Stimulated activated CD4-positive, alpha-beta T cell treated with anti-CD3 and anti-CD28 coated beads, Interleukin-2, amount 100 ng/mL, for 24 hours (primary cell): ENCODE measurements at places on chromosomes 1 and 21.

DNA sequence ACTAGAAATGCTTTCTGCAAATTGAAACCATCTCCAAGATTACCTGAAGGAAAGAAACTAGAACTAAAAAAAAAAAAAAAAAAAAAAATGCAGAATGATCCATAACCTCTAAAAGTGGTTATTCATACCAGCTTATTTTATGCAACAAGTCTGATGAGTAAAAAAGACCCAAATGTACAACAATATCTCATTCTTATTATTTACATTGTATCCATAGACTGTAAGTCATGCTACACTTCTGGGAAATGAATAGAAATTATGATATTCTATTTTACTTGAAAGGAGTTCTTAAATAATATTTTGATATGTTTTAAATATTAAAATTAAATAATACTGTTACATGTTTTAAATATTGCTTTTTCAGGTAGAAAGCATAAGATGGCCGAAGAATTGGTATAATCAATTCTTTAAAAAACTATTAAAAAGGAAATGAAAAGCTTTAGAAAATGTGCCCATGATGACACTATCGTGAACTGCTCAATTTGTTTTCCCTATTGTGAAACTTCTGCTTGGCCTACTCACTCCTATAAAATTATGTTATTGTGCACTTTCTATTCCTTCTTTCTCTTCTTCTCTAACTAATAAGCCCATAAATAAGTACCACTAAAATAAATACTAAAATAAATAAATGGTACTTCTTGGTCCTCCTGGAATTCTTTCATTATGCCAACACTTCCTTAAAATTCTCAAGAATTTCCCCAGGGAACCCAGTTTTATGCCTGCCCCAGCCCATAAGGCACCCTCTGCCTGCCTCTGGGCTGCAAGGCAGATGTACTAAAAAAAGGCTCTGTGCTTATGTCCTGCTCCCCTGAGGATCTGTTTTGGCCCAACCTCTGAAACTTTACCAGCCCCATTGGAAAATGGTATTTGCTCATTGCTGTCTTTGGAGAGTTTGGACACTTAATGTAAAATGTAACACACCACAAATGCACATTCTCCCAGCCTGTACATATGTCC lies 18.1 kb downstream of the SAMSN1 start:
- no peak for DNase-seq

GRCh38 chr1:207822602-207823451 lies 71.0 kb downstream of the CD46 start:
- DNase-seq, result peak; percentile 72

GRCh38 chr21:39400173-39400572 lies 45.4 kb downstream of the LCA5L start:
- DNase-seq, result no peak

DNA sequence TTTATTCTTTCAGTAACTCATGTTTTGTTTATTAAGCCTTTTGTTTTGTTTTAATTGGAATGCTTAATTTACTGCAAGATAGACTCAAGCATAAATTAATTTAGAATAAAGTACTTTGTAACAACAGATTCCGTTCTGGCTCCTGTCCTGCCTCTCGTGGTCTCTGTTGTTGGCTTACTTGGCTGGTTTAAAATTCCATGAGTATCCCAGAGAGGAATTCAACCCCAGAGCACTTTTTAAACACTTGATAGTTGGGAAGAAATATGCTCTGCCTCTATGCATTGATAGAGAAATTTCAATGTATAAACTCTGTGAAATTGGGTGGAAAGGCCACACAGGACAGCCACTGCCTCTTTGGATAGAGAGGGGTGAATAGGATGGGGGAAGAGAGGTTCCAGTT lies 89.7 kb downstream of the ATP5PO start:
- DNase-seq, result no peak

DNA sequence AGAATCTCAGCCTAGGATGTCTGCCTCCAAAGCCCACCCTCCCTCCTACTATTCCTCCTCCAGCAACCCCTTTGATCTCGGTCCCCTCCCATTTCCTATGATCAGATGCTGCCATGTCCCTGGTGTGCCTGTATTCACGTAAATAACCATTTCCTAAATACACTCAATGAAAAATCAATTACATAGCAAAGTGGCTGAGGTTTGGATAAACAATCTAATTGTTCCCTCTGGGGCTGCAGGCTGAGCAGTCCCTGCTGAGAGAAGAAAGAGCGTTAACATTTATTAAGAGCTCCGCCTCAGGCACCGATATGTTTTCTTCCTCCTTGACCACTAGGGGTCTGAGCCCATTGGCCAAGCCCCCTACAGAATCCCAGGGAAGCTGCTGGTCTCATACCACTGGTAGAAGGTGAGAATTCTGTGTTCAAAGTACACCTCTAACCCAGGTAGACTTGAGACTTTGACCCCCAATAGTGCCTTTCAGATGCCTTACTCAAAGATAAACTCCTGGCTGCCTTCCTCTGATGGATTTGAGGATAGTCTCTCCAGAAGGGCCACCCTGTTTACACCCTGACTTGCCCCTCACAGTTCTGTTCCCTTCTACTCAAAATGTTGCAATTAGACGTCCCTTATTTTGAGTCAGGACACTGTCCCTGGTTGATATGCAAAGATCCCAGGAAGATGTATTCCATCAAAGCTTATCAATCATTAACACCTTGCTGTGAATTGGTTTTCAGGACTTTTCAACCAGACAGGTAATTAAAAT lies 33.9 kb upstream of the CAMK1G start:
- no peak for DNase-seq

DNA sequence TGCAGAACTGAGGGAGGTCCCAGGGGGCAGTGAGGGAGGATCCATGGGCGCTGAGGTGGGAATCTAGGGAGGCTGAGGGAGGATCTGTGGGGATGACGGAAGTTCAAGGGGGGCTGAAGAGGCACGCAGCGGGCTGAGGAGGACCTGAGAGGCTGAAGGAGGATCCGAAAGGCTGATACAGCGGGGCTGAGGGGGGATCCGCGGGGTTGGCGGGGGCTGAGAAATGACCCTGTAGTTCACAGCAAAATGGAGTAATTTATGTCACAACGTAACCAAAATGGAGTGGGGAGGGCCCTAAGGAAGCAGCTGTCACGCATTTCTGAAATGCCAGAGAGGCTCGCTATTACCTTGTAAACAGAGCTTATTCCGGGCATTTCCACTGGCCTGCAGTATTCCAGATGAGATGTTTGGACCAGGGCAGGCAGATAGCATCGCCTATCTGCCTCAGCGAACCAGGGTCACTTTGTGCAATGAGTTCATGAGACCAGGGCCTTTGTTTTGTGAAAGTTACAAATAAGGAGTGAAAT lies 926 bp upstream of the MRPL55 start:
- DNase-seq, result no peak

DNA sequence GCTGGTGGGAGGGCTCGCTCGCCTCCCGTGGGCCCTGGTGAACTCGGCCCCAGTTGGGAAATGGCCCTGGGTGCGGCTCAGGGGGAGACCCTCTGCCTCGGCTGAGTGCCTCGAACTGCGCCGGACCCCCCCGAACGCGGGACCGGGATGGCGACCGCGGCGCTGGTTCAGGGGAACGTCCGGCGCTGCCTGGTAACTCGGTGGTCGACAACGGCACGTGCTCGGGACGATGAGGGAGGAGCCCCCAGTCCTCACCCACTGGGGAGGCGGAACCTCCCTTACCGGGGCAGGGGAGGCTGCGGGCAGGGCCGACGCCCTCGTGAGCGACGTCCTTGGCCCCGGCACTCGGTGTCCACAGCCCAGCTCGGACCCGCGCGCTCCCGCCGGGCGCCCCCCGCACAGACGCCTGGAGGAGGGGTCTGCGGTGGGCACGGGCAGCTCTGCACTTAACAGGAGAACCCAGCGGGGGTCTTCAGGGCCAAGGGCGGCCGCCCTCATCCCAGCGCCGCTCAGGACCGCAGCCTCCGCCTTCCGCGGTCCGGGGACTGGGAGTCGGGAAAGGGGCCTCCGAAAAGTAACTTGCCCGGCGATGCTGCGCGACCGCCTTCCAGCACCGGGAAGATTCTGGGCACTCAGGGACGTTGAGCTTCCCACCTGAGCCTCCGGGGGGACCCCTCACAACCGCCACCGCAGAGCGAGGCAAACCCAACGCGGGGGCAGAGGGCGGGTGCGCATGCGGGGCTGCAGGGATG lies 1.7 kb downstream of the HES4 start:
- DNase-seq, result no peak

DNA sequence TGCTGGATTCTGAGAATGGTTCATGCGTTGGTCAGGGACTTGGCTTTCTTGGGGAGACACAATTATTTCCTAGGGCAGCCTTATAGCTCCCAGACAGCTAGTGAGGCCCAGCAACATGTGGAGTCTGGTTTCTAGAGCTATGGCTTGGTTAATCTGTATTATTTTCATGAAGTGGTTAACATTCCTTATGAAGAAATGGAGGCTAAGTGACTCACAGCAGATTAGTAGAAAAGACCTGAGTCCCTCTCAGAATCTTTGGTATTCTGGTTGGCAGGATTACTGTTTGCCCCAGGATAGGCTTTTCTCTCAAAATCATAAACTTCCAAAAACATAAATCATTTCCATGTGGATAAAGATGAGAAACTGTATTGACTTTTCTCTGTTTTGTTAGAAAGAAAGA lies 42.3 kb downstream of the DUSP10 start:
- no peak for DNase-seq

GRCh38 chr1:36285443-36286101 lies 20.6 kb upstream of the SH3D21 start:
- peak; percentile 54 for DNase-seq

GRCh38 chr1:165426745-165427144 lies 18.2 kb downstream of the RXRG start:
- DNase-seq, result no peak

DNA sequence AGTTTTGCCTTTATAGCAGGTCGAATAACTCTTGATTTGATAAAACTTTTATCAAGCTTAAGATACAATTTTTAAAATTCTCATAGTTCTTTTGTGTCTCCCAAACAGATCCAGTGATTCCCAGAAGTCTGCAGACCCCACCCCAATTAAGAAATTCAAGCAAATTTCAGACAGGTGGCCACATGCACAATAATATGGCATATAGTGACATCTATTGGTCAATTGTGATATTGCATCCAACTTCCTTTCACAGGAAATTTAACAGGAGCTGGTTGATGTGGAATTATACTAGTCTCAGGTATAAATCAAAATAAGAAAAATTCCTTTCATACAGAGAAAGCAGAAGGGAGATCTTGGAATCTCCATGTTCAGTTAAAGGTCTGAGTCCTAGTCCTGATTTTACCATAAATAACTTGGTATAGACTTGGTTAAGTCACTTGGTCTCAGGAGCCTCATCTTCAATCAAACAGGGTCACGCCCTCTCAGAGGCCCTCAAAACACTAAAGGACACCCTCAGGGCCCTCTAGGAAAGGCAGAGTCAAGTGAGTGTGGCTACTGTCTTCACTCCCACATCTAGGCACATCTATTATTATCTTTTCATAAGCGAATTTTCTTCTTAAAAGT lies 24.1 kb downstream of the PIGM start:
- DNase-seq, result no peak

GRCh38 chr1:180734366-180734765 lies 102.5 kb downstream of the XPR1 start:
- DNase-seq, result no peak

DNA sequence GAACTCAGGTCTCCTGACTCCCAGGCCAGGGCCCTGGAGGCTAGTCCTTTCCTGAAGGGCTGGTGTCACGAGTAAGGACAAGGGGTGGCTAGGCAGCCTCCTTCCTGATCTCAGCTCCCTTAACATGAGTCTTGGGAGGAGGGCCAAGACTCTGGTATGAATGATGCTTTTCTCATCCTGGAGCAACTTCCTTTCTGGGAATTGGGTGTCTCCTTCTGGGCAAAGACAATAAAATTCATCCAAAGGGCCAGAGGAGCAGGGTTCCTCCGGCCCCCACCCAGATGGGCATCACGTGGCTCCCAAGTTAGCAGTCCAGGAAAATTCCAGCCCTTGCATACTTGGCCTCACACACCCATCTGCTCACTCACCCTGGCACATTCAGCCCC lies at the start of gene FAM167B:
Gene FAM167B (plus strand): TSS at position 335 of the 386 bp plus-strand sequence. CDS start 200 bp downstream, outside the sequence.
- no peak for DNase-seq

GRCh38 chr1:168246506-168246905 lies 20.7 kb downstream of the SFT2D2 start:
- no peak for DNase-seq

DNA sequence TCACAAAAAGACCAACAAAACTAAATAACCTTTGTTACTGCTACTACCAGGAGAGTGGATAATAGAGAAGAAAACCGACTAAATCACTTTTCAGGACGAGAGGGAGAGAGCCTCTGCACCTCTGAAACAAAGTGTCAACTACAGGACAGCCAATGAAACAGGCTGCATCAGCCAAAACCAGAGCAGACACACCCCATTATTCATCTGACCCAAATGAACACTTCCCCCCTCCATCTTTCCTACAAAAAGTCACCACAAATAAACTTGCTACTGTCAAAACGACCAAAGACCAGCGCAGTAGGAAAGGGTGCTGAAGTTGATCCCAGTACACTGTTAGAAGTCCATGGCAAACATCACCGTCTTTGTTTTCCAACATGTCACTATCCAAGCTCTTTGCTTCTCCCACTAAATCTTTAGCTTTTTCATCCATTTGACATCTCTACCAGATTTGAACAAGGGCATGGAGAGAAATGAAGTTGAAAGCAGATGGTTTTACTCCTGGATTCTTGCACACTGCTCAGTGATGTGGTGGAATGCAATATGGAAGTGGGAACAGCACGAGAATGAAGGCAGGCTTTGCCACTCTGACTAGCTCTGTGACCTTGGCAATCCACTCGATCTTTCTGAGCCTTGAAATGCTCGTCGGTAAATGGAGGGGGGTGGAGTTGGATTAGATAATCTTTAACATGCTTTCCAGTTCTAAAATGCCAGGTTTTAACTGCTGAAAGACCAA lies 20.5 kb downstream of the DSTYK start:
- no peak for DNase-seq

GRCh38 chr1:230186003-230186863 lies 119.2 kb downstream of the GALNT2 start:
- DNase-seq, result peak; percentile 26

GRCh38 chr1:226111883-226112261 lies 49.4 kb downstream of the H3-3A start:
- no peak for DNase-seq

GRCh38 chr1:237228421-237228820 lies 186.4 kb downstream of the RYR2 start:
- DNase-seq, result no peak

DNA sequence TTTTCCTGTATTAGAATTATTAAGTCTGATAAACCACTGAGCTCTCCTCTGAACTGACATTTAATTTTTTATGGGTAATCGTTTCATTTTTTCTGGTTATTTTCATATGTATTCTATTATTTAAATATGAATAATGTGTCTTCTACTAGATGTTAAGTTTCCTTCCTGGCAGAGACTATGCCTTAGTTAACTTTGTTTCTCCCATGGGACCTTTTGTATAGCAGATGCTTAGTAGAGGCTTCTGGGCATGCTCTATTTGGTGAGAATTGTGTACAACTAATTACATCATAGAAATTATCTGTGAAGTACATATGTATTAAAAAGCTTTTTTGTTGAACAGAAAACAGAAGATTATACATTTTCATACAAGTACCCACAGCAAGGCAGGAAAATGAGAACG lies 23.4 kb downstream of the CTBS start:
- no peak for DNase-seq

DNA sequence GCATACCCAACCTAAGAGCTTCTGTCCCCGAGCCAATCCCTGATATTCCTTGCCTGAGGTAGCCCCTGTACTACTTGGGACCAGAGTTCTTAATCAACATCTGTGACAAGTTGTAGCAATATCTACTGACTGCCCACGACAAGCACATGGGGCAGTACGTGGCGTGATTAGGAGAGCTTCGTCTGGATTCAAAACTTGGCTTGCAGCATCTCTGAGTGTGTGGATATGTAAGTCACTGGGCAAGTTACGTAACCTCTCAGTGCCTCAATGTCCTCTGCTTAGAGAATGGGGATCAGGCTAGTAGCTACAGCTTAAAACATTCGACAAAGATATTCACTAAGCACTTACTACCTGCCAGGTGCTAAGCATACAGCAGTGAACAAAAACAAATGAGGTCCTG lies 5.0 kb downstream of the HSPG2 start:
- no peak for DNase-seq
